ENCODE measurements at places on chromosomes 6 and 20. TPM values are rescaled to one million over a fixed set of nuclear protein-coding genes. Genes with fewer than 3 reads are reported as not detected.

Gene RIMS4
- total RNA-seq: not detected

Gene UNC5CL
- total RNA-seq: not detected

Gene LY6G5C
- 3.3 TPM for total RNA-seq

Gene DNAH8
- total RNA-seq: not detected

Gene ISM1
- 3.6 TPM for total RNA-seq

Gene FAXC
- 0.20 TPM for total RNA-seq

Gene AKAP7
- total RNA-seq: 5.3 TPM

Gene PSMB9
- total RNA-seq: 135 TPM

Gene FUT9
- not detected for total RNA-seq

Gene C20orf141
- total RNA-seq: not detected

Gene BCKDHB
- 6.9 TPM for total RNA-seq

Gene FGD2
- total RNA-seq: not detected

Gene WFDC10B
- not detected for total RNA-seq

Gene TINAG
- not detected for total RNA-seq

Gene LINC00237
- total RNA-seq: not detected

Gene ATP6V1G2
- 0.39 TPM for total RNA-seq

Gene SRXN1
- total RNA-seq: 69.1 TPM

Gene POLR3F
- 12.8 TPM for total RNA-seq

Gene LGSN
- not detected for total RNA-seq

Gene HLA-DQB2
- total RNA-seq: not detected

Gene GSTA2
- total RNA-seq: not detected
